ENCODE measurements at places on chromosomes 2 and 18.

- no peak for DNase-seq
Measured at GRCh38 chr2:237539681-237540080, 26.7 kb upstream of the PRLH start.

DNA sequence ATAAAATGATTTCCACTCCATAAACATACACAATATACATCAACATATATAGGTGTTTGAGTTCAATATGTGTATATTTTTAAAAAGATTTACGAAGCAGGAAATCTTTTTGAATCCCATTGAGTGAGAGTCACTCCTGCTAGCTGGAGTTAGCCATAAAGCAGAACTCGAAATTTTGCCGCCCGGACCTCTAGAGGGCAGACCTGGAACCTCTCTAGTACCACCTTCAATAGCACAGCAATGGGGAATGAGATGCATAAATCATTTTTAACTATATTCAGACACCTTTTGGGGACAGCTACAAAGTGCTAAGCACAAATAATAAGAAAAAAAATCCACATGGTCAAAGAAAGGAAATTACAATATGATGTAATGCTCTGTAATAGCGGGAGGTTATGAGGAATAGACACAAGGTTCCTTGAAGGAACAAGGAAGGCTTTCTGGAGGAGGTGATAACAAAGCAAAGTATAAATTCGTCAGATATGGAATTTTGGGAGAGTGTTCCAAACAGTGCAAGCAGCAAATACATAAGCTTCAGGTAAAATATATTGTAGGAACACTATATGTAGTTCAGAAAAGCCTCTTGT lies 533.4 kb downstream of the ERBB4 start:
- DNase-seq, result no peak

GRCh38 chr2:184137955-184138354 lies 460.4 kb upstream of the ZNF804A start:
- no peak for DNase-seq

DNA sequence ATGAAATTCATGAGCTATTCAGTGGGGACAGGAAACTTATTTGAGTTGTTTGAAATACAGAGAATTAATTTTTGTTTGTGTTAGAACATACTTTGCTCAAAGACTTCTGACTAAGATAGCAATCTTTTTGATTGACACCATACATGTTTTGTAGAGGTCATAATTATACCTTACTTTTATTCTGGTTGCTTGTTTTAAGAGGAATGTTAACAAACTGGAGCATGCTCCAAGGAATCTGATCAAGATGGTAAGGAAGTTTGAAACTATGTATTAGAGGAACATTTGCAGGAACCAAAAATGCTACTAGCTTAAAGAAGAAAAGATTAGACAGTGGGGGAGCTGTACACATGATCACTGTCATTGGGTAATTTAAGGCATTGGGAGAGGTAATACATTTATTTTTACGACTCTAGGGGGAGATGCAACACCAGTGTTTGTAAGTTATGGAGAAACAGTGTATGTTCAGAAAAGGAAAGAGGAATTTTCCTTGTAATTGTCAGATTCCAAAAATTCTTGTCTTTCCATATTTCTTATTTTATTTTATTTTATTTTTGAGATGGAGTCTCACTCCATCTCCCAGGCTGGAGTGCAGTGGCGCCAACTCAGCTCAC lies 8.0 kb downstream of the AGFG1 start:
- DNase-seq, result no peak

DNA sequence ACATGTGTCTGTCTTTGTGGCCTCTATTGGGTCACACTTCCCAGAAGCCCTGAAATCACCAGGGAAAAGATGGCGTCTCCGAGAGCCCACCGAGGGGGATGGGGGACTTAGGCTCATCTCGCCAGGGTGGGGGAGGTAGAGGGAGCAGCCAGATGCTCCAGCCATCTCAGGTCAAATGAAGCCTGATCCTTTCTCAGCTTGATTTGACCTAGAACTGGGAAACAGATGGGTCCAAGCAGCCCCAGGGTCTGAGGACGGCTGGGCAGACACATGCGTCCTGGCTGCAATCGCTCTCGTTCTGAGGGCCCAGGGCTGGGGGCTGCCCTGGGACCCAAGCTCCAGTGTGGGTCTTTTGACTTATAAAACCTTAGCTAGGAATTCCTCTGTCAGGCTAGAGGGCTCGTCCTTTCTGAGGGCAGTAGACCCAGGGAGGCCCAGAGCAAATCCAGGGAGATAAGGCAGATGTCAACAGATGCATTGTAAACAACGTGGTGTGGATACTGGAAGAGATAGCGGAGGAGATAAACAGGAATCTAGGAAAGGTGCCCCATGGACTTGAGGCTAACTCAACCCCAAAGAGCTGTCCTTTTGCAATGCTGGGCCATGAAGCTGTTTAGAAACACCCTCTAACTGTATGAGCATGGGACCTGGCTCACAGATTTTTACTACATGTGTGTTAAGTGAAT lies 127.7 kb downstream of the MYCN start:
- no peak for DNase-seq

DNA sequence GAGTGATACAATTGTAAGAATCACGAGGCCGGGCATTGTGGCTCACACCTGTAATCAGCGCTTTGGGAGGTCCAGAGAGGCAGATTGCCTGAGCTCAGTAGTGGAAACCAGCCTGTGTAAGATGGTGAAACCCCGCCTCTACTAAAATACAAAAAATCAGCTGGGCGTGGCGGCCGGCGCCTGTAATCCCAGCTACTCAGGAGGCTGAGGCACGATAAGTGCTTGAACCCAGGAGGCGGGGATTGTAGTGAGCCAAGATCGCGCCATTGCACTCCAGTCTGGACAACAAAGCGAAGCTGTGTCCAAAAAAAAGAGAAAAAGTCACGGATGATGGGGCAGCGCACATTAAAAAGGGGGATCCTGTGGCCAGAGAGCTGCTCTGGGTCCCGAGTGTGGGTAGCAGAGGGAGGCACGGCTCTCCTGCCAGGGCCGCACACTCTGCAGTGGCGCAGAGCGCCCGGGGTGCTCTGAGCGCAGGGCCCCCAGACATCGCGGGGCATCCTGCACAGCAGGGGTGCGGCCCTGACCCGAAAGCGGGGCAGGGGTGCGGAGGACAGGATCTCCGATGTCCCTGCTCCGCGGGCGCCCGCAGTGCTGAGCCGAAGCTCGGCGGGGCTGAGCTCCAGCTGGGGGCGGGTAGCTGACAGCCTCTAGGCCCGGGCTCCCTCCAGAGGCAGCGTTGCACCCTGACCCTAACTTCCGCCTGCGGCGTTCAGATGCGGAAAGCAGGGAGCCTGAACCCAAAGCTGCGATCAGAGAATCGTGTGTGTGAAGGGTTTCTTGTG lies 30.4 kb upstream of the RAB6D start:
- no peak for DNase-seq

GRCh38 chr2:58101500-58101899 lies 54.9 kb downstream of the VRK2 start:
- no peak for DNase-seq

DNA sequence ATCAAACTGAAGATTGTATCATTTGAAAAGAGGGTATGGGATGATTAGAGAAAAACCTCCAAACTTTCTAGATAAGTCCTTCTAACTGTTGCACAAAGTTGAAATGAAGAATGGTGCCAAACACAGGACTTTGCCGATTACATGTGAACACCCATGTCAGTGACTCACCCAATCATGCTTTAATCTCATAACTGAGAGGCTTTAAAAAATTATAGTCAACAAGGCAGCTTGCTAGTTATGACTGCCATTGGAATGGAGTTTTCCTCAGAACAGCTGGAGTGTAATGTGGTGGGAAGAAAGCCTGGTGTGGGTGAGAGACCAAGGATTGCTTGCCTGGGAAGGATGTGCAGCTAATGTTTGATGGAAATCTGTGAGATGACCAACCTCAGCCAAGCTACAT lies 98.2 kb upstream of the ALPP start:
- DNase-seq, result no peak

DNA sequence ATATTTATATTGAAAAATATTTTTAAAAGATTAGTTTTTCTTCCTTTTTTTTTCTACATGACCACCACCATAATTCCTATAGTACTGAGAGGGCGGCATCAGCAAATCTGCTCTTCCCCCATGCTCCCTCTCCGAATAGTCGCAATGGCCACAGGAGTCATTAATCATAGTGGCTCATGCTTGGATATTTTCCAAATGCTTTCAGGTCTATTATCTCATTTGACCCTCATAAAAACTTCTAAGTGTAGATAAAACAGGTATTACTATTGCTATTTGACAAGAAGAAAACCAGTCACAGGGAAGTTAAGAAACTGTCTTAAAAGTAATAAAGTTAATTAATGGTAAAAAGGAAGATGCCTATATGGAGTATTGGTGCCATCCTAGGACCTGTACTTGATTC lies 440.7 kb downstream of the CMPK2 start:
- no peak for DNase-seq

GRCh38 chr2:135916207-135916606 lies 40.0 kb upstream of the MCM6 start:
- DNase-seq, result no peak

GRCh38 chr18:52596748-52597435 lies 256.9 kb downstream of the DCC start:
- no peak for DNase-seq

DNA sequence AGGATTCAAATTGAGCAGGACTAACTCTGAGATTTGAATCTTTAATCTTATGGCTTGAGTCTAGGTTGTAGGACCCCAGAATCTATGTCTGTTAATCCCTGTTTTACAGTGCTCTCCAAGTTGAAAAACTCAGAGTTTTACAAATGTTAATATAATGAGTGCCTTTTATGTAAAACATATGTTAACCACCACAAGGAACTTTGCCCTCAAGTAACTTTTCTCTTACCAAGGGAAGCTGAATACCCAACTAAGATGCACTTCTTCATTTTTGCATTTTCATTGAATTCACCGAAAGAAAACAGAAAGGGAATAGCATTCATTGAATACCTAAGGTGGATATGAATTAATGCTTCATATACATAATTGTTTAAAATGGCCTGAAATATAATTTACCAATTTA lies 338.1 kb downstream of the RPRM start:
- DNase-seq, result no peak

GRCh38 chr18:76707534-76707933 lies 114.8 kb upstream of the ZNF236 start:
- DNase-seq, result no peak

DNA sequence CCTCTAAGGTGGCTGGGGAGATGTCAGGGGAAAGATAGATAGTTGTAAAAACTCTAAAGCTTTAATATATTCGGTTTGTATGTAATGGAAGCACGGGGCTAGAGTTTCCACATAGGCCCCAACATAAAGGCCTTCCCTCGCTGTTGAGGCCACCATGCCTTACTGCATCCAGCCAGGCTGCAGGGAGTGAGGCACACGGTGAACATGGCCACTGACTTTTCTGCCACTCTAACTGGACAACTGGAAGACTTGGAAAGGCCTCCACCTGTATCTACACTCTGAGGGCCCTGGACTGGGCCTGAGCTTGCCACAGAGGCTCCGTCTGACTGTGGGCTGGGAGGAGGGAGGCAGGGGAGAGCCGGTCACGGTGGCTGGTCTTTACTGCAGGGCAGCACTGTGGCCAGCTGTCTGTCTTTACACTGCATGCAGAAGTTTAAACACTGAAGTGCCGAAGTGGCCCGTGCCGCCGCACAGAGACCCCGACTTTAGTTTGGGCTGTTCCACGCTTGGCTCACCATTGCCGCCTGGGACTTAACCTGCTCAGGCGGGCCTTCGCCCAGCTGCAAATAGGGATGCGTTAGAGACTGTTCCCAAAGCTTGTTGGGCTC lies 66.7 kb downstream of the EMILIN2 start:
- no peak for DNase-seq

GRCh38 chr2:10007921-10008808 lies 35.2 kb upstream of the KLF11 start:
- no peak for DNase-seq

DNA sequence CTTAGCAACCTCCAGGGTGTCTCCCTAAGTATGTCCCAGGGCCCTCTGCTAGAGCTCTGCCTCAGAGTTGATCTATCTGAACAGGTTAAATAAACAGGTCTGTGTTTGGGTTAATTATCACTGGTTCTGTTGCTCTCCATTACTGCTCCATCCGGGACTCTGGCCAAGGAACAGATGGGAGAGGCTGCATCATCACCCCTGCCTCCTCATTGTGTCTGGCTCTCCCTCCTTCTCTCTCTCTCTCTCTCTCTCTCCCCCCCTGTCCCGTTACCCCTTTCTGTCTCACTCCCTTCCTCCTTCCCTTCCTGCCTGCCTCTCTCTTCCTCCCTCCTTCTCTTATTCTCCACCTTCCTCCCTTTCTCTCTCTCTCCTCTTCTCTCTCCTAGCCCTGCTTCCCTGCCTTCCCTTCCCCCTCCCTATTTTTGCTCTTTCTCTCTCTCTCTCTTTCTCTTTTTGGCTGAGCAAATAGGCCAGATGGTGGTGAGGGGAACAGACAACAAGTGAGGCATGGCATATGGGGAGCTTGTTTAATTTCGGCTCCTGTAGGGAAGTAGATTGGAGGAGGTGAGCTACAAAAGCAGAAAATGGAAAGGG lies 62.1 kb downstream of the SETBP1 start:
- no peak for DNase-seq

DNA sequence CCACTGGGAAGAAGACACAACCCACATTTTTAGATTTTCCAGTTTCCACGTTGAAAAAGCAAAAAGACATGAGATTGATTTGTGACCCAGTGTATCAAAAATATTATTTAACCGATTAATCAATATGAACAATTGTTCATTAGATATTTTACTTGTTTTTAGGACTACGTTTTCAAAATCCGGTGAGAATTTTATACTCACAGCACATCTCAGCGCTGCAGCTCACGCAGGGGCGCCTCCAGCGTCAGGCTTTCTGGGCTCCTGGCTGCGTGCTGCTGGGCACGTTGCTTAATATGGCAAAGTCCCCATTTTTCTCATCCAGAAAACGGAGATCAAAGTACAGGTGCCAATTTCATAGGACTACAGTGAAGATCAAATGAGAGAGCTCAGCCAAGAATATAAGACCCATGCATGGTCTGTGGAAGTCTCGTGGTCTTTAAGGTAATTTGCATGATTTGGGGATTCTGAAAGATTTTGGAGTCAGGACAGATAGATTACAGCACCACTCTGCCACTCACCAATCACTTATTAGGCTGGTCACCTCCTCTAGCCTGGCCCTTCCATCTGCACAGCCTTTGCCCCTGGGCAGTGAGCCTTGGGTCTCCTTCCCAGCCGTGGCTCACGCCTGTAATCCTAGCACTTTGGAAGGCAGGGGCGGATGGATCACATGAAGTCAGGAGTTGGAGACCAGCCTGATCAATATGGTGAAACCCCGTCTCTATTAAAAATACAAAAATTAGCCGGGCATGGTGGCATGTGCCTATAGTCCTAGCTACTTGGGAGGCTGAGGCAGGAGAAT lies 36.2 kb downstream of the PTPN18 start:
- DNase-seq, result no peak

GRCh38 chr18:55435592-55435991 lies 152.4 kb downstream of the TCF4 start:
- DNase-seq, result no peak

DNA sequence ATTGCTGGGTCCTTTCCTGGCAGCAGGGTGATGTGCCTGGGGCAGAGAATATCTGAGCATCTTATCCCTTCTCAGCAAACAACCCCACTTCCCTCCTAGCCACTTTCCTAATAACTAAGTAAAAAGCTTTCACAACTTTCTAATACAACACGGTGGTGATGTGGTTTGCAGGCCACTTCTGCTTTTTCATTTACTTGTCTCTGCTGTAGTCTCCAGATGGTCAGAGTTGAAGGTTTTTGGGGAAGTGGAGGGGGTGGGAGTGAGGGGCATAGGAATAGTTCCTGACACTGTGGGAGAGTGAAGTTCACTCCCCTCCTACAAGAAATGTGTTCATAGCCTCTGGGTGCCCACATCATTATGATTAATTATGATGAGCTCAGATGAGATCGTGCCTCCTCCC lies 11.6 kb downstream of the OXER1 start:
- no peak for DNase-seq

- DNase-seq, result no peak
Measured at GRCh38 chr2:187906021-187906420, 351.8 kb upstream of the TFPI start.

Measured in GOT3 (cell line).